ENCODE measurements at places on chromosomes 4 and X.
A peak's percentile ranks its signal among the peaks of the same experiment; 100 is the strongest.

DNA sequence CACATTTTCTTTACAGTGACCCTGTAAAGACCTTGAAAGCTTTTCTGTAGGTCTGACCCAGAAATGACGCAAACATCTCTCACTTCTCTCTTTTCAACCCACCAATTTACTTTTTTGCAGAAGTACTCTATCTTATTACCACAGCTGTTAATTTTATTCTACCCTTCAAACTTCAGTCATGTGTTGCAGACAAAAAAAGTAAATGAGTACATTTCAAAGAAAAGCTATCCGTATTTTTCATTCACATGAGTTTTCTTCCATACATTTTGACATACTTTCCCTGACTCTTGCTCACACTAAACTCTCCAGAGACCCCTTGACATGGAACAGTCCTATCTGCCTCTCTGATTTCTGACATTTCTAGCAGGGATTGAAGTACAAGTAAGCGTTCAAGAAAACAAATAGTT is 51.7 kb downstream of the SLC7A11 start:
- DNase-seq = peak; percentile 41

GRCh38 chrX:18173494-18174180 is 47.0 kb downstream of the BEND2 start:
- DNase-seq = no peak

DNA sequence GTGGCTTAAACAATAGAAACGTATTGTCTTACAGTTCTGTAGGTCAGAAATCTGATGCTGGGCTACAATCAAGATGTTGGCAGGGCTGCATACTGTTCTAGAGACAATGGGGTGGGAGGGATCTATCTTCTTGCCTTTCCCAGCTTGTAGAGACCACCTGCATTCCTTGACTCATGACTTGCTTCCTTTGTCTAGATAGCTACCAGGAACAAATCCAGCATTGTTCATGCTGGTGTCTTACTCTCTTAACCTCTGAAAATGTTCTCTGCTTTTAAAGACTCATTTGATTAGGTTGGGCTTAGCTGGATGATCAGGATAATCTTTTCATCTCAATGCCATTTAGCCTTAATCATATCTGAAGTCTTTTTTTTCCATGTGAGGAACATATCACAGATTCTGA is 169.0 kb downstream of the ZNF330 start:
- DNase-seq = no peak

DNA sequence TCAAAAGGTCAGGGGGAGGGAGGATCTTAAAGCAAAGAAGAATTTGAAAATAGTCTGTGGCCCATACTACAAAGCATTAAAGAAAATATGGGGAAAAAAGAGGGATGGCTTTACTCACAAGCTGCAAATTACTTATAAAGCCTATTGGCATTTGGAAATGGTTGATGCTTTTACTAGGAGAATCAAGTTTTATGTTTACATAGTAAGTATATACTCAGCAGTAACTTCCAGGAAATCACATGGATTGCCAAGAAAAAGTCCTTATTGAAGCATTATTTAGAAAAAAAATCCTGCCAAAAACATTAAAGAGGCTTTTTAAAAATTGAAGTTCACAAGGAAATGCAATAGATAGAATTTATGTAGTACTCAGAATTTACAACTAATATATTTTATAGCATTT is 8.4 kb upstream of the SH3RF1 start:
- no peak for DNase-seq

- DNase-seq = no peak
These were observed 798.3 kb downstream of the FAT4 start for GRCh38 chr4:126113058-126113457.

GRCh38 chr4:1030559-1030958 is 19.1 kb downstream of the FGFRL1 start:
- DNase-seq = no peak

DNA sequence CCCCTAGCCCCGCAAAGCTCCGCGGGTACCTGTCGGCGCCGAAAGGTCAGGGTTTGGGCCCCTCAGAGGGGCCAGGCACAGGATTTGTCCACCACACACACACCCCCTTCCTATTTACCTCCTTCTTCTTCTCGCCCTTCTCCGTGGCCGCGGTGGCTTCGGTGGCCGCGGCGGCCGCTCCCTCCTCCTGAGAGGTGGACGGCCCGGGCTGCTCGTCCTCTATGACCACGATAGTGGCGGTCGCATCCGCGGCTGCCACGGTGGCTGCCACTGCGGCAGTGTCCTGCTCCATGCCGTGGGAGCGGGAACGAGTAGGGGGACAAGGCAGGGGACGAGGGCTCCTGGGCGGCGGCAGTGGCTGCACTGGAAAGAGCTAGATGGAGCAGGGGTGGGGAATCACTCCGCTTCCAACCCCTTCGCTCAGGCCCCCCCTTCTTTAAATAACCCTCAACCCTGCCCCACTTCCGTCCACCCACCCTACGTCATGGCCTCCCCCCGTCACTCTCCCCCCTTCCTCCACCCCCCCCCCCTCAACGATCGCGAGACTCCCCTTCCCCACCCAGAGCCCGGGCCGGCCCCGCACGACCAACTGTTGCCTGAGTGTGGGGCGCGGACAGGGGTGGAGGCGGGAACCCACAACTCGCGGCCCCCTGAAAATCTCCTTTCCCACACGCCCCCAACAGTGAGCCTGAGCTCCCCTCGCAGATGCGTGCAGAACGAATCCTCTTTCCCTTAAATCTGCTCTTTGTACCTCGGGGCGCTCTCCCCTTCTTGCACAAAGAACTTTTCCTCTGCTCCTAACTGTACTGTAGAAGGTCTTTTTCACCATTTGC is at the start of gene SMARCA1:
Gene SMARCA1 (minus strand): TSS at position 412 of the 833 bp plus-strand sequence. CDS start 120 bp downstream, at position 292.
- DNase-seq = no peak

- DNase-seq = peak; percentile 49
These were observed 280.5 kb downstream of the FBXW7 start for GRCh38 chr4:152255437-152255836.

GRCh38 chrX:128928636-128929035 is 594.7 kb downstream of the SMARCA1 start:
- DNase-seq = no peak

DNA sequence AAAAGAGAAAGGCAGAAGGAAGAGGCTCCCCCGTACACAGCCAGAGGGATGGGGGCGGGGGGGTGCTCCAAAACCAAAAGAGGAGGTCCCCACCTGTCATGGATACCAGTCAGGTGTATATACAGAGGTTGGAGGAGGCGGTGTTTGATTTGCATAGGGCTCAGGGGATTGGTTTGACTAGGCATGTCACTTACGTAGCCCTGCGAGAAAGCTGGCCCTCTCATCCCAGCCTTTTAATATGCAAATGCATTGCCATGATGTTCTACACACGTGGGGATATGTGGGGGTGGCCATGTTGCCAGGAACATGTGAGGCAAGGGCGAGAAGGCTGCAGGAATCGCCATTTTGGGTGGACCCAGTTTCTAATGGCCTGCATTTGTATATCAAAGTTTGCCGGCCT is 38.6 kb downstream of the TMEM150C start:
- DNase-seq = no peak

DNA sequence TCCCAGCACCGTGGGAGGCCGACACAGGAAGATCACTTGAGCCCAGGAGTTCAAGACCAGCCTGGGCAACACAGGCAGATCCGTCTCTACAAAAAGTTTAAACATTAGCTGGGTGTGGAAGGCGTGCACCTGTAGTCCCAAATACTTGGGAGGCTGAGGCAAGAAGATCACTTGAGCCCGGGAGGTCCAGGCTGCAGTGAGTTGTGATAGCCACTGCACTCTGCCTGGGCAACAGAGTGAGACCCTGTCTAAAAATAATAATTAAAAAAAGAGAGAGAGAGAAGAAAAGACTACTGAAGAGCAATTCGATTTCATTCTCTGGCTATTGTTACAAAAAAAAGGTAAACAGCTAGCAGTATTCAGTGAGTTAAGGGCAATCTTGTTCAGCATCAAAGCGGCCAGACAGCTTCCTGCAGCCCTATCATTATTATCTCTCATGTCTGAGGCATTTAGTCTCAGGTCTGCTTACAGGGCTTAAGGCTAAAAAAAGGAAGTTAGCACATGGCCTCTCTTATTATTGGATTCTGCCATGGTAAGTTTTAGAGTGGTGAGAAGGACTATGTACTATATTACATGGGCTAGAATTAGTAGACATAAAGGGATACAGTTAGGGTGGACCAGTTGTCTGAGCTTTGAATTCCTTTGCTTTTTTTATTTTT is 37.9 kb downstream of the ARHGEF6 start:
- DNase-seq = no peak

- DNase-seq = no peak
These were observed 114.1 kb downstream of the TSPAN5 start for GRCh38 chr4:98544141-98544817.

DNA sequence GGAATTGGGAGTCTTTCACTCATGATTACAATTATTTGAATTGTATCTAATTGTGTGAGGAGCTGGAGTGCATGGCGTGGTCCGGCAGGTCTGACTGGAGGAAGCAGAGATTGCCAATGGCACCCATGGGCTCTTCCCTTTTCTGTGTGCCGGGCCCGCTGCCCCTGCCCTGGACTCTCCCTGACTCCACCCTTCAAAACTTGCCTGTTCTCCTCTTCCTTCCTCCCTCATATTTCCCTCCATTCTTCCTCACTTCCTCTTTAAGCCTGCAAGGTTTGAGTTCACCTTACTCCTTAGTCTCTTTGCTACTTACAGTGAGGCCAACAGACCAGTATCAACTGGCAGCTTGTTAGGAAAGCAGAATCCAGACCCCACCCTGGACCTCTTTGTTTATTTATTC is 6.5 kb upstream of the STBD1 start:
- DNase-seq = no peak

- no peak for DNase-seq
These were observed 216.2 kb upstream of the VEGFC start for GRCh38 chr4:177008836-177009501.

DNA sequence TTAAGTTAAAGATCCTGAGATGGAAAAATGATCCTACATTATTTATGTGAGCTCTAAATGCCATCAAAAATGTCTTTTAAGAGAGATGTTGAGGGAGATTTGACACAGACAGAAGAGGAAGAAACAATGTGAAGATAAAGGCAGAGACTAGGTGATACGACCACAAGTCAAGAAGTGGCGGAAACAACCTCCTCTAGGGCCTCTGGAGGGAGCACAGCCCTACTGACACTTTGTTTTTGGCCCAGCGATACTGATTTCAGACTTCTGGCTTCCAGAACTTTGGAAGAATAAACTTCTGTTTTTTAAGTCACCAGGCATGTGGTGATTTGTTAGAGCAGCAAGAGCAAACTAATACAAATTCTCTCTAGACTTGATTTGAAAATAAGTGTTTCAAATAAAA is 1216.1 kb downstream of the FSTL5 start:
- no peak for DNase-seq

DNA sequence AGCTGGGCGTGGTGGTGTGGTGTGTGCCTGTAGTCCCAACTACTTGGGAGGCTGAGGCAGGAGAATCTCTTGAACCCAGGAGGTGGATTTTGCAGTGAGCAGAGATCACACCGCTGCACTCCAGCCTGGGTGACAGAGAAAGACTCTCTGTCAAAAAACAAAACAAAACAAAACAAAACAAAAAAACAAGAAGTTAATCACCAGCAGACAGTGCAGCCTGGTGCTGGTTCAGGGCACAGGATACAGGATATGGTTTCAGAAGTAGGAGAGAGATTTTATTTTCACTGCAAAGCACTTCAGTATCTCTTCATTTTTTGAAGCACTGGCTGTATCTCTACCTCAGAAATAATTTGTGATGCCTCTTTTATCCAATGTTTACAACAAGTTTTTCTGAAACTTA is 1222.9 kb upstream of the PRKX start:
- DNase-seq = no peak

GRCh38 chr4:167221084-167221483 is 13.2 kb downstream of the SPOCK3 start:
- no peak for DNase-seq

DNA sequence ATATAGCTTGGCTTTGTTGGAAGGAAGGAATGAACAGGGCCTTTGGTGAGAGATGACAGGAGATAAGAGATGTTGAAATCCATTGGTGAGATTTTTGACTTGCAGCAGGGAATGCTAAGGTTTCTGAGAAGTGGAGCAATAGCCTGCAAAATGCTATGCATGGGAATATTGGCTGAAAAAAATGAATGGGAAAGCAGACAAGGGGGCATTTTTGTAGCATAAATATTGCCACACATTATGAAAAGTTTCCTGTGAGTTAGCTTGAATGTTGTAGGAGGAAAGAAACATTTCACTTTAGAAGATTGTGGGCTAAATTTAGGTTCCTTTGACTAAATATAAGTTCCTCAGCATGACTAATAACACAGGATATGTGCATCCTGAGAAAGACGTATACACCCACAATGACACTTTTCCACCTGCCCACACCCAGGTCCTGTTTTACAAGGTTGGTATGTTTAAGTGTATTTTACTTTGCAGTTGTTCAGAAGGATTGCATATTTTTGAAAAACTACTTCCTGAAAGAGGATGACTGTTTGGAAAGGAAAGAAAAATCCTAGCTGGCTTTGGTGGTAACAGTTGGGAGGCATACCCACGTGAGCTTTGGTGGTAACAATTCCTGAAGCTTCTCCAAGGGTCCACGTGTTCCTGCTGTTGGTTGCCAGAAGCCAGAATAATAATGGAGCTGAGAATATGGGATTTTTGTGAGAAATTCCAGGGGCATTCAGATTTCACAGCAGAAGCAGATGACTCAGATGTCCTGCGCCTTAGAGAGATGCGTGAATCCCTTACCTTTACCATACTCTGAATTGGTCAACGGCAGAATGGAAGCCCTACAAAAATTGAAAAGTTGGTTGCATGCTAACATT is 28.5 kb downstream of the PHEX start:
- DNase-seq = peak; percentile 13

GRCh38 chr4:156060661-156061060 is 107.0 kb upstream of the CTSO start:
- DNase-seq = no peak

DNA sequence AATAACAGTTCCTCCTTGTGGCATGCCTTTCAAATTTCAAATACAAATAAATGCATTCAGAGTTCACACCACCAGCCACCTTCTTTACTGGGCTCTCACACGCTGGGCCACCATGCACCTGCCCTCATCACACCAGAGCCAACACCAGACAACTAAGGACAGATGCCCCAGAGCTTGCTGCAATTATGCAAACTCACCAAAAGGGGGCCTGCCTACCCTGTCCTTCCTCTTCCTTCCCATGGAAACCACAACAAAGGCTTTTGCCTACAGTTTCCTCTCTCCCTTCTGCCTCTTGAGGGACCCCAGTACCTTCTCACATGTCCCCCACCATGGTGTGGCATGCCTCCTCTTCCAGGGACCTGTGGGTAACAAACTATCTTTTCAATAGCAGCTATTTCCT is 1333.9 kb upstream of the TENM3 start:
- peak; percentile 18 for DNase-seq

- no peak for DNase-seq
These were observed 90.0 kb downstream of the PSAPL1 start for GRCh38 chr4:7344636-7345155.

DNA sequence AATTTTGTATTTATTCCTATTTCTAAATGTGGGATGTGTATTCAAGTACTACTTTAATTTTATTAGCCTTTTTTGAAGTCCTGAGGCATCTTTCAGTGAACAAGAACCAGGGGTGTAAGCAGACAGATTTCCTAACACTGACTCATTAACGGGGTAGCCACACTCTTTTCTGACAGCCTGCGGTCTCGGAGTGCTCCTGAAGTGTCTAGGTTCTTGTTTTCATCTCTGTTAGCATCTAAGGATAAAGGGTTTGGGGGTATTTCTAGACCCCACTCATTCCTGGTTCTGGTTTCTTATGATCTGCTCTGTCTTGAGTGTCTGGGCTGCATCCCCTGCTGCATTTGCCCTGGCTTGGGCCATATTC is 71.9 kb downstream of the GC start:
- no peak for DNase-seq
